ENCODE measurements at places on chromosomes 13 and 19. TPM values are rescaled to one million over a fixed set of nuclear protein-coding genes. Genes with fewer than 3 reads are reported as not detected.

GRCh38 chr13:23608701-23609413 lies 38.6 kb downstream of the TNFRSF19 start:
- DNase-seq = no peak

DNA sequence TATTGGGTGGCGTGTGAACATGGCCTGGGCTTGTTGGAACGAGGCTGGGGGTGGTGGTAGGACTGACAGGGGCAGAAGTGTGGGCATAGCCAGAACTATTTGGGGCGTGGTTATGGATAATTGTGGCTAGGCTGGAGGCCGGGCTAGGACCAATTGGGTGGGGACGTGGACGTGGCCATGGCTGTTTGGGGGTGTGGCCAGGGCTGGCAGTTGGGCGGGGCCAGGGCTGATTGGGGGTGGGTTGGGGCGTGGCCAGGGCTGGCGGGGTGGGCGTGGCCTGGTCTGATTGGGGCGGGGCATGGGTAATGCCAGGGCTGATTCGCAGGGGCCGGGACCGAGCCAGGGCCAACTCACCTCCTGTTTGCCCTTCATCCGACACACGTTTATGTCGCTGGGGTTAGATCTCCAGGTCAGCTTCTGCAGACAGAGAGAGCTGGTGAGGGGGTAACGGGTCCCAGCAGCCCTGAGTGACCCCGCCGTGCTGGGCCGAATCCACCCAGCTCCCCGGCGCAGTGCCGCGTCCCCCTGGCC lies 2.8 kb downstream of the SEMA6B start:
- no peak for DNase-seq

GRCh38 chr13:108155185-108156106 lies 59.9 kb downstream of the LIG4 start:
- peak; percentile 21 for DNase-seq

Gene OVOL3
- polyA plus RNA-seq = not detected

DNA sequence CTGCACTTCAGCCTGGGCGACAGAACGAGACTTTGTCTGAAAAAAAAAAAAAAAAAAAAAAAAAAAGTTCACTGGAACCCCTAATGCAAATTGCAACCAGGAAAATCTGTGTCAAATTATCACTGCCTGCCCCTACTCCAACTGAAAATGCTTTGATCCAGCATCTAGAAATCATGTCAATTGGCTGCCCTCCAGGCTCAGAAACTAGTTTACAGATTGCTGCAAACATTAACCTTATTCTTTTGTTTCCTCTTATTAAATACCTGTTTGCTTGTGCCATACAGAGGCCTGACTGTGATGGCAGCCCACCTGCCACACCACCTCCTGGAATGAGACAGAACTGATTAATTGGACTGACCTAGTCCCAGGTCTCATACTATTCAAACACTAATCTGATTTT lies 18.6 kb upstream of the AKT2 start:
- DNase-seq = no peak

DNA sequence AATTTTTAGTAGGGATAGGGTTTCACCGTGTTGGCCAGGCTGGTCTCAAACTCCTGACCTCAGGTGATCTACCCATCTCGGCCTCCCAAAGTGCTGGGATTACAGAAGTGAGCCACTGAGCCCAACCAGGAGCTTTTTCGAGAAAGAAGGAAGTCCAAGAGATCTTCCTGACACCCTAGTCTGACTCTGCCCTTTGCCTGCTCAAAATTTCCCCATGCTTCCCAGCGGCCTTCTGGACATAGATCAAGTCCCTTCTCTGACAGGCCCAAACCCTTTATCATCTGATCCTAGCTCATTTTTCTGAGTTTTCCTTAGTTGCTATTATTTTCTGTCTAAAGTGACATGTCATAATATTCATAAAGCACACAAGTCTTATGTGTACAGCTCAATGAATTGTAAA lies 1.5 kb upstream of the BAX start:
- no peak for DNase-seq

Gene TMEM38A
- polyA plus RNA-seq = 8.1 TPM

- peak; percentile 39 for DNase-seq
These were observed 676.7 kb upstream of the SPRY2 start for GRCh38 chr13:81017513-81018152.

Gene ZNF223
- 12.4 TPM for polyA plus RNA-seq

Gene BRD4
- 61.5 TPM for polyA plus RNA-seq

DNA sequence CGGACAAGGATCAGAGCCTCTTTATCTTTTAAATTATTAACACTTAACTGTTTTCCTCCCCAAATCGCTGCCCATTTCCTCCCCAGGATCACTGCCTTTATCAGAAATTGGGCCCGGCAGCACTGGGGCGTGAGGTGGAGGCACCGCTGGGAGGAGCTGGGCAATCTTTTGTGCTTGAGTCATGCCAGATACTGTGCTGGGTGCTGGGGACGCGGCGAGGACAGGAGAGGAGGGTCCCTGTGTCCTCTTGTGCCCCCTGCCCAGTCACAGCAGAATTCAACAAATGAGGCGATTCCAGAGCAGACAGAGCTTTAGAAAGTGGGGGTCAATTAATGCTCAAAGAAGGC lies 347.8 kb downstream of the ZNF536 start:
- DNase-seq = no peak

- no peak for DNase-seq
These were observed 170.4 kb downstream of the FGF14 start for GRCh38 chr13:102231479-102231878.

- no peak for DNase-seq
These were observed 17.3 kb downstream of the PNPLA6 start for GRCh38 chr19:7552781-7553180.

Gene KRTDAP
- polyA plus RNA-seq = 1.5 TPM

DNA sequence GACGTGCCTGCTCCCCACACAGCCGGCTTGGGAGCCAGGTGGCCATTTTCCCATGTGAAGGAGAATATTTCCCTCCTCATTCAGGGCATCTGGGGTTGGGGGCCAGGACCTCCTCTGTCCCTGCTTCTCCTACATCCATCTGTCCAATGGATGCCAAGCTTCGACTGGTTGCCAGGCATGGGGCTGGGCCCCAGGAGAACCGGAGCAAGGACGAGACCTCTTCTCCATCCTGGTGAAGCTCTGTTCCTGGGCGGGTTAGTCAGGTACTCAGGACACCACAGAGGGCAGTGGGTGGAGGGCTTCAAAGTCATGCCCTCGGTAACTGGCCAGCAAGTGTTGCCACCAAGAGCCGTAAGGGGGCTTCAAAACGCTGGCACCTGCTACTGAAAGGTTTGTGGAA lies 22.3 kb upstream of the SLC15A1 start:
- no peak for DNase-seq

Gene METTL21C
- 0.82 TPM for polyA plus RNA-seq

Gene SYNGR4
- 0.70 TPM for polyA plus RNA-seq

- no peak for DNase-seq
These were observed 1.3 kb upstream of the CRX start for GRCh38 chr19:47820410-47820809.

- DNase-seq = no peak
These were observed 3.7 kb upstream of the ZNF552 start for GRCh38 chr19:57818378-57818777.

Gene KLK1
- polyA plus RNA-seq = 1.3 TPM

Data from renal cortex interstitium (tissue), 15 donors.